ENCODE measurements at places on chromosomes 16 and 17.

GRCh38 chr16:4179020-4179419, 62.8 kb upstream of the ADCY9 start:
- no peak for DNase-seq

DNA sequence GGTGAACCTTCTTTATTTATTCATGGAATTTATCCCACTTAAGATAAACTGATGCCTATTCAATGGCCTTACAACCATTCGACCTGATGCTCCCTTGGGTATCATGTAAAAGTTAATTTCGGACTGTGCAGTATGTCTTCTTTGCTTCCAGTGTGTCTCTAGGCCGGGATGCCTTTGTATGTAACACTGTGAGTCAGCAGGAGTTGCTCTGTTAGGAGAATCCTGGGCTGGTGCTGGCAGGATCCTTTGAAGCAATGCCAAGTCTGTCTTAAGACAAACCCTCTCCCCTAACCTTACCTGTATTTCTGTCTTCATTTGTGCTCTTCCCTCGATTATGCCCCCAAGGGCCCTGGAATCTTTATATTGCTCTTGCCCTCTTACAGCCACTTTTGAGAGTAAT, 37.9 kb upstream of the ABCA8 start:
- DNase-seq, result no peak

DNA sequence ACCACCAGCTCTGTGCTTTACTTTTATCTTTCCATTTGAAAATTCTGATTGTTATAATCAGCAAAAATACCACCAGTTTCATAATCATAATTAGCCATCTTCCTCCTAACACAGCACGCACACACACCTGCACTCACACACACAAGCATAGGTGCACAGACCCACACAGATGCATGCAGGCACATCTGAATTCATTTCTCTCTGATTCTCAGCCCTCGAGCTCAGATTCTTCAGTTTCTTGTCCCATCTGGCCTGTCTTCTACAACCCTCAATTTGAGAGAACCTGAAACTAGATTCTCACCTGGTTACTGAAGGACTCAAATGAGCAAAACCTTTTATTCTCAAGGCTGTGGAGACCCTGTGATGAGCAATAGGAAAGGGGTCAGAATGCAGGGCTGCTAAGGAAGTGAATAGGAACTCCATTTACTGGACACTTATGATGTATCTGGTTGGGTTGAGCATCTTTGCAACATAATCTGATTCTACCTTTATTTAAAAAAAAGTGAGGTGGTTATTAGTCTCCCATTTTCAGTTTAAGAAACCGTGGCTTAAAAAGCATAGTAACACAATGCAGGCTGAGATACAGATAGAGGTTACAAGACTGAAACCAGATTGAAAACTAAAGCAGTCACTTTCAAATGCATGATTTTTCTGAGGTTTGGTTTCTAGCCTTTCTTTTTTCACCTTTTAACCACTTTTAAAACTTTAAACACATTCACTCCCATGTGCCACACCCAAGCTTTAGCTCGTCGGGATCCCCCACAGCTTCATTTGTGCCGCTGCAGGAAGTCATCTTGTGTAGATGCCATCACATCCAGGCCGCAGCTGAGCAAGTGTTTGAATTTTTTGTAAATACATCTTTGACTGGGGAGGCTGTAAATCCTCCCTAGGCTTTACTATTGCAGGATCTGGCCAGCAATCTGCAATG, 9.4 kb downstream of the KRT33A start:
- no peak for DNase-seq

DNA sequence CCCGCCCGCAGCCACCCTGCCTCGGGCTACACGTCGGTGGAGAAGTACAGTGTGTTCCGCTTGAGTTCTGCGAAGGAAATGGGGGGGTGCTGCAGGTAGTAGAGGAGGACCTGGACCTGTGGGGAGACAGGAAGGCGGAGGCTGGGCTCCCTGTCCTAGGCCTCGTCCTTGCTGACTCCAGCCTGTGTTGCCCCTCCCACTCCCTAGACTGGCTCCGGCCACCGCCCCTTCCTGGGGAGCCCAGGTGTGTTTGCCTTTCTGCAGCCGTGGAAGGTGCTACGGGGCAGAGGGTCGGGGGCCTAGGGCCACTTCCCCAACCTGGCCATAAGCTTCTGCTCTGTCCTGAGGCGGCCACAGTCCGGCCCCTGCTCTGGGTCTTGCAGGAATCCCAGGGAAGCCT, 9.1 kb downstream of the TIMM22 start:
- DNase-seq, result no peak

DNA sequence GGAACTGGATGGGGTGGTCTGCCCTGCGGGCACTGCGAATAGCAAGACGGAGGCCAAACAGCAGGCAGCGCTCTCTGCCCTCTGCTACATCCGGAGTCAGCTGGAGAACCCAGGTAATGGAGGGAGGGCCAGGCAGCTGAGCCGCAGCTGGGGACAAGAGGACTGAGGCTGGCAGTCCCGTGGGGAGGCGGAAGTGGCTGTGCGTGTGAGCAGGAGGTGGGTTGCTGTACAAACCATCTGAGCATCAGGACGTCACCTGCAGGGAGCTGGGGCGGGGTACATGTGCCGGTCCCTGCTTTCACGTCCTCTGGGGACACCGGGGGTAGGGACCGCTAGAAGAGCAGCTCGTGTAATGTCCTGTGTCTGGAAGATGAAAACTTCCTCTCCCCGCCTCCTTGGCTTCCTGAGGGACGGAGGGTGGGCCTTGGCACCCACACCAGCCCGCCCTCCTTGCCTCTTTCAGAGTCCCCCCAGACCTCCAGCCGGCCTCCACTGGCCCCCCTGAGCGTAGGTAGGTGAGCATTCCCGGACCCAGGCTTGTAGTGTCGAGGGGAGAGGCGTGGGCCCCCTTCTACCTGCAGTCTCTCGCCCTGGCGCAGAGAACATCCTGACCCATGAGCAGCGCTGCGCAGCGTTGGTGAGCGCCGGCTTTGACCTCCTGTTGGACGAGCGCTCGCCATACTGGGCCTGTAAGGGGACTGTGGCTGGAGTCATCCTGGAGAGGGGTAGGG, 3.7 kb downstream of the ADAD2 start:
- no peak for DNase-seq

DNA sequence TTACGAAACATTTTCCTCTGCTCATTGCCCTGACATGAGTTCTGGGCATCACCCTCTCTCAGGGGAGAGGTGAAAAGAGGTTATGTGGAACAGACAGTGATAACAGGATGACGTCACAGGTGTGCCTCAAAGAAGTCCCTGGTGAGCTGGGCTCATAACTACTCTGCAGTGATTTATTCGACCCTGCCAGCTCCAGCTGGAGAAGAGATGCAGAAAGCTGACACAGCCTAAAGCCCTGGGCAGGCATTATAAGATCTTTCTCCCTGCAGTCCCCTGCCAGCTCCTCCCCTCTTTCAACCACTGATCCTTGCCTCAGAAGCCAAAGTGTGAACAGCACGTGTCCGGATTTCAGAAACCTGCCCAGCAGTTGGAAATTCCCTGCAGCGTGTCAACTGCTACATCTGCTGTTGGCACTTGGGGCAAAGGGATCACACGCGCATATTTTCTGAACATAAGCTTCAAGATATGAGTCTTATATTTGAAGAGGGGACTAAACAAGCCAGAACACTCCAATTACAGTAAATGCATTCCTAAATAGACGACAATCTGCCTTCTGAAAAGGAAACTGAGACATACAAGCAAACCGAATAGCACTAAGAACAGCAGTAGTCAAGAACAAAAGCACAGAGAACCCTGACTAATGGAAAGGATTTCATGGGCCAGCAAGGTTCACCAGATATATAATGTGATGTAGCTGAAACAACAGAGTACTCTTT, 80.5 kb downstream of the SMG6 start:
- no peak for DNase-seq

GRCh38 chr17:62119373-62119772, 54.3 kb upstream of the MED13 start:
- no peak for DNase-seq

- no peak for DNase-seq
Measured at GRCh38 chr17:6578491-6578890, 22.1 kb upstream of the PITPNM3 start.

- DNase-seq, result no peak
Measured at GRCh38 chr16:27315333-27316037, 1.7 kb downstream of the IL4R start.

DNA sequence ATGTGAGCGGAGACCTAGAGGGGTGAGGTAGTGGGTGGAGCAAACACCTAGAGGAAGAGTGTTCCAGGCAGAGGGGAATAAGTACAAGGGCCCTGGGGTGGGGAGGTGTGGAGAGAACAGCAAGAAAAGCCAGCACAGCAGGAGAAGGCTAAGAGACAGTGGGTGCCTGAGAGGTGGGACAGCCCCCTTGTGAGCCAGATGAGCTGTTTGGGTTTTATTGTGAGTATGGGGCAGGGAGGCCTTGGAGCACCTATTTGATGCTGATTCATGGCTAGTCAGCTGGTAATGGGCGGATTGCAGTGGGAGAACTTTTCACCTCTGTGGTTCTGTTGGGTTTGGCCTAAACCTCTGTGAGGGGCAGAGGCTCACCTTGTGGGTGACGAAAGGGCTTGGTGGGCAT, 68.4 kb downstream of the ABCC1 start:
- DNase-seq, result no peak

- DNase-seq, result no peak
Measured at GRCh38 chr16:11674818-11675560, 6.7 kb downstream of the SNN start.

DNA sequence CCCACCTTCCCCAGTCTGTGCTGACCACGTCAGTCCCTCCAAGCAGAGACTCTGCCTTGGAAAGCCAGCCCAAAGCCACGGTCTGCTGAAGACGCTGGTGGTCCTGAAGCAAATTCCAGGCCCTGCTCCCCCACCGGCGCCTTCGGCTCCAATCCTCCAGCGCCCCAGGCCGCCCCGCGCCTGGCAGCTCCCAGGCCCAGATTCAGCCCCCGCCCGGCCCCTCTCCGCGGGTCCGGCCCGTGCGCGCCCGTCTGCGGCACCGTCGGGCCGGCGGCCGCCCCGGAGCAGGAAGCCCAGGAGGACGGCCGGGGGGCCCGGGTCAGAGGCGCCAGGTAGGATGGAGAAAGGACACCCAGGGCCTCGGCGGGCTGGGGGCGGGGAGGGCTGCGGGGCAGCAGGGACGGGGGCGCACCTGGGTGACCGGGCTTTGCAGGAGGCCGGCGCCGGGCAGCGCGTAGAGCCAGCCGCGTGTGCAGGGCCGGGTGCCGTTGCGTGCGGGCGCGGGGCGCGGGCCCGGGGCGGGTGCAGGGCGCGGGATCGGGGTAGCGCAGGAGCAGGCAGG, 594 bp upstream of the SLC22A31 start:
- no peak for DNase-seq

DNA sequence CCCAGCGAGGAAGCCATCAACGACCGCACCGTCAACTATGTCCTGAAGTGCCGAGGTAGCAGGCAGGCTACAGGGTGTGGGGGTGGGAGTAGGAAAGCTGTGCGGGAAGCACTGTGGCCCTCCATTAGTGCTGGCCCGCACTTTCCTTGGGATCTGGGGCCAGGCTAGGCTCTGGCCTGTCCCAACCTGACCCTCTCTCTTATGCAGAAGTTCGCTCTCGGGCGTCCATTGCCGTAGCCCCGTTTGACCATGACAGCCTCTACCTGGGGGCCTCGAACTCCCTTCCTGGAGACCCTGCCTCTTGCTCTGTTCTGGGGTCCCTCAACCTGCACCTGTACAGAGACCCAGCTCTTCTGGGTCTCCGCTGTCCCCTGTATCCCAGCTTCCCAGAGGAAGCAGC, 8.6 kb downstream of the PLEKHG4 start:
- no peak for DNase-seq

- no peak for DNase-seq
Measured at GRCh38 chr16:88754109-88754911, 30.7 kb downstream of the PIEZO1 start.

DNA sequence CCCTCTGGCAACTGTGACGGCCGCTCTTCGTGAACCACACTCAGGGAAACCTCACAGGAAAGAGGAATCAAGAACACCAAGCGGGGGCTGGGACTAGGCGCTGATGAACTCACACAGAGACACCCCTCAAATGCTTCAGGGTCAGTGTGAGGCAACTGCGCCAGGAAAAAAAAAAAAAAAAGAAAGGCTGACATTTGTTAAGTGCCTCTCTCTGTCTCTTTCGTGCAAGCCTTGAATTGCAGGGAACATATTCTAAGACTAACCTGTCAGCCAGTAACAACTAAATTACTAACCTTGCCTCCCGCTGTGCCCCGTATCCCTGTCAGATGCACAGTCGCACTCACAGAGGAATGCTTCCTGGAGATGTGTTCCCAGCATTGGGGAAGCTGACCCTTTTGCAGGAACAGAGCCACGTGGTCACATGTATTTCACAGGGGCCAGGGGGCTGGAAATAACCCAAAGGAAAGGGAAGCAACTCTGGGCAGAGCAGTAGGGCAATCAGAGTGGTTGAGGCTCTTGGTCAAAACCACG, 247.8 kb downstream of the XYLT1 start:
- no peak for DNase-seq

DNA sequence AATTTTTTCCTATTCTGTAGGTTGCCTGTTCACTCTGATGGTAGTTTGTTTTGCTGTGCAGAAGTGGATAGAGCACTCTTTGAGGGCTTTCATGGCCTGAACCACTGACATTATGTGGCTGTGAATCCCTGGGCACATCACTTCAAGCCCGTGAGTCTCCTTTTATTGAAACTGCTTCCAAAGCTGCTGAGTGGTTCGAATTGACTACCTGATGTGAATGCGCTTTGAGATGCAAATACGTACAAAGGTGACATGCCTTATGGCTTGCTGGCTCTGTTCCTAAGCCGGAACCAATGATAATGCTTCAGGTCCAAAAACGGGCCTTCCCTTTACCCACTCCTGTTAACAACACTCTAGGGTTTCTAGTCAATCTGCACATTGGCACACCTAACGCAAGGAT, 34.3 kb downstream of the ASPA start:
- no peak for DNase-seq

GRCh38 chr17:63973930-63974593, 1.3 kb upstream of the SCN4A start:
- no peak for DNase-seq

DNA sequence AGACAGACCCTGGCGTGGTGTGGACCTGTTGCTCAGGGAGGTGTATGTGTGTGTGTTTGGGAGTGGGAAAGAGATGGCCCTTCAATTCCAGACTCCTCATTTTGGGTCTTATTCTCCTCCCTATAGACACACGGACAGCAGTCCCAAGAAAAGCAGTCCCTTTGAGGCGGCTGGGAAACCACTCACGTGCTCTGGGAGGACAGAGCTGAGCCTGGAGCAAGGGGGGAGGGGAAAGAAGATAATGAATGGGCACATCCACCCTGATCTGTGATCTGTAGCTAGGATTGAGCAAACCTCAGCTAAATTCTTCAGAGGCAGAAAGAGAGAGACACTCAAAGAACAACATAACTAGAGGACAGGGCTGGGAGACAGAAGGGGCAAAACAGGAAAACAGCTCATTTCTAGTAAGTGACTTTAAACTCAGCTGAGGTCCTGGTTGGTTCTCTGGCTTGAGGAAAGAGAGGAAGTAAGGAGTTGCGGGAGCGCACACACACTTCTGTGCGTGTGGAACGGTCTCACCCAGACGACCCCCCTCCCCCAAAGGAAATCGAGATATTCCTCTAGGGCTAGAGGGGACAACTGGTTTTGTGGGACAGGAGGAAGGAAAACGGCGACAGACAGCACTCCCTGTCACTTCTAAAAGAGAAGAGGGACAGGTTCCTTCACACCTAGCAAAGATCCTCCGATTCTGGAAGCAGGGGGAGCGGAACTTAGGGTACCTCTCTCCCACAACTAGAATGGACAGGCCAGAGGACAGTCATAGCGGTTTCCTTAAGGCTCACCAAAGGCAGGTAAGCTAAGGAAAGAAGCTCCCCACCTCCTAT, 658 bp downstream of the RAB5C start:
- DNase-seq, result no peak

Data from neural crest cell (in vitro differentiated cells).